Lung (tissue), 17 donors: ENCODE measurements at places on chromosomes 1 and 21.
A peak's percentile ranks its signal among the peaks of the same experiment; 100 is the strongest.

GRCh38 chr1:178634445-178634844 lies 90.6 kb upstream of the RALGPS2 start:
- DNase-seq = peak; percentile 63

DNA sequence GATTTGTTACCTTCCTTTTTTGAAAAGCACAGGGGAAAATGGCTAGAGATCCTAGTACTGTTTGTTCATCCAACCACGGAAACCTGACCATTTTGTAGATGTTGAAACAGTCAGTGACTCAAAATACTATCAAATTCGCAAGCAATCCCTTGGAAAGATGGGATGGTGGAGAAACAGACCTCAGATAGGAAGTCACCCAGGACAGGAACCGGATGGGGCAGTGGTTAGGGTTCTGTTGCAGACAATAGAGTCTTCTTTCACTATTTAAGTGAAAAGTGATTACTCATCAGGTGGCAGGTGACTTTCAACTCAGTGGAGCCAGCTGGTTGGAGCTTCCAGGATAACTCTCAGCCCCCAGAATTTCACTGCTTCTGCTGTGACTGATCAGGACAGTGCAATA lies 17.0 kb downstream of the LHX4 start:
- DNase-seq = no peak

DNA sequence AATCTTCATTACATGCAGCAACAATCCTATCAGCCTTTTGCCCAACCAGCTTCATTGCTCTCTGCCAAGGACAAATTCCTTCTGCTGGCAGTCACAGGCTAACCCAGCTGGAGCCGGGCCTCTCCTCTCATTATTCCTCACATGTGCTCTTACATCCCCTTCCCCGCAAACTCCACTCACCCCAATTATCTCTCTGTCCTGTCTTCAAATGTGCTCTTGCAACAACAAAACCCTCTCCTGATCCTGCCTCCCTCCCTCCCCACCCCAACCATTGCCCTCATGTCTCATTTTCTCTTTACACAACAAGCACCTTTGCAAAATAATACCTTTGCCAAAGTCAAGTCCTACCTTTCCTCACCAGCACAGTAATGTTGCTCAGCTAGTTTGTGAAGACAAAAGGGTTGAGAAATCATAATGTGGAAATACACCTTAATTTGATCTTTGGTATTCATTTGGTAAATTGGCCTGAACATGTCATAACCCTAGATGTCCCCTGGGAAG lies 36.0 kb upstream of the DHCR24 start:
- peak; percentile 52 for DNase-seq

GRCh38 chr1:77533660-77534305 lies 148.7 kb downstream of the ZZZ3 start:
- DNase-seq = peak; percentile 75

DNA sequence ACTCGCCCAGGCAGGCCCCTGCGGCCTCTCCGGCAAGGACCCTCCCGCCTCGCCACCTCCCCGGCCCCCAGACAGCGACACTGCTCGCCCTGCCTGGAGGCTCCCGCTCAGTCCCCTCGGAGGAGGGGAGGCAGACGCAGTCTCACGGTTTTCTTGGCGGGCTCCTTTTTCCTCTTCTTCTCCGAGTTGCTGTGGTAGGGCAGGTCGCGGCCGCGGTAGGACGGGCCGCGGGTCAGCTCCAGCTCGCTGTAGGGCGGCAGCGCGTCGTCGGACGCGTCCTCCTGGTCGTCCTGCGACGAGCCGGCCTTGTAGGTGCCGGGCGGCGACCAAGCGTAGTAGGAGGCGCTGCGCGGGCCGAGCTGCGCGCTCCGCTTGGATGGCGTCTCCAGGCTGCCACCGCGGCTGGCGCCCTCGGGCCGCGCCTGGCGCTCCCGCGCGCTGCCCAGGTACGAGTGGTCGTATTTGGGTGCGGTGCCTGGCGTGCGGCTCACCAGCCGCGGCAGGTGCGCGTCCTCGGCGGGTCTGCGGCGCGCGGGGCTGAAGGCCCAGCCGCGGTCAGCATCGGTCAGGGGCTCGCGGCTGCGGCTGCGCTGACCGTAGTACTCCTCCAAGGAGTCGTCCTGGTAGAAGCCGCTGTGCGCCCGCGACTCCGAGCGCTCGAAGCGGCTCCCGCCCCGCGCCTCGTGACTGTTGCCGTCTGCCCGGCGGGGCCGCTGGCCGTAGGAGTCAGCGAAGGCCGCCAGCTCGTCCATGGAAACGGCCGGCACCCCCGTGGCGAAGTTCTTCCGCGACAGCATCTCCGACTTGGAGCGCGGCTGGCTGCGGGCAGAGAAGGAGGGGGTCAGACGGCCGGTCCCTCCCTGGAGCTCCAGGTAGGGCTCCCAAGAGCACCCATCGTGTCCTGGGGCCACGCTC lies 44.8 kb upstream of the TADA1 start:
- DNase-seq = peak; percentile 34

DNA sequence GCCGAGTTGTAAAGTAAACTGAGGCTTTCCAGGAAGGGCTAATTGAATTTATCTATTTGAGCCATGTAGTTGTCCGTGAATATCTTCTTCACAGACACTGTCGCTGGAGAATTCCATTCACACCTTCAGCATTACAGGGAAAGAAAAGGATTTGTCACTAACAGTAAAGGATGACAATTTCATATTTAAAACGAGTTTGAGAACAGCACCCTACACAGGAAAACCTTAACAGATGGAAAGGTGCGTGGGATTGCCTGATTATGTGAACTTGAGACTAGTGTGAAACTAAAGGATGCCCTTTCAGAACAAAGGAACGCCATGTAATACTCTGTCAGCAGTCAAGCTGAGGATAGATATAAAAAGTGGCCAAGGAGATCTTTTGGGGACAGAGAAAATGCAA lies 492.5 kb upstream of the ADGRL2 start:
- DNase-seq = no peak

- DNase-seq = peak; percentile 70
These were observed 12.2 kb downstream of the CITED4 start for GRCh38 chr1:40849801-40850592.

DNA sequence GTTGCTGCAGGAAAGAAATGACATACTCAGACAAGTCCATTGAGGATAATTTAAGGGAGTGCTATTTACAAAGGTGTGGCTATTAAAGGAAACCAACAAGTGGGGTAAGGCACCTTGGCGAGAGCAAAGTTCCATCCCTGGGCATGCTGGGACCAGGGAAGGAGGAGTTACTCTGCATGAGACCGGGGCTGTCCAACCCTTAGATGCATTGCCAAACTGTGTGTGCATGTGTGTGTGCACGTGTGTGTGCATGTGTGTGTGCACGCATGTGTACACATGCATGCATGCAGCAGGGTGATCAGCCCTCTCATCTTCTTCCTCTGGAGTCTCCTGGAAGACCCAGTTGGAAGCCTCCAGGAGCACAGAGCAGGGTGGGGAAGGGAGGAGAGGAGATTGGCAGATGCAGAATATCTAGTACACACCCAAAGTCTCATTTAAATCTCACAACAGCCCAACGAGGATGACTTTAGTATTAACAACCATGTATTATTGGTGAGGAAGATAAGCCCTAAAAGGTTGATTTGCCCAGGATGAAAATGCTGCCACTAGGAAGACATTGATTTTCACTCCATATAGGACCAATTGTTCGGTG lies 72.2 kb upstream of the CD34 start:
- no peak for DNase-seq

DNA sequence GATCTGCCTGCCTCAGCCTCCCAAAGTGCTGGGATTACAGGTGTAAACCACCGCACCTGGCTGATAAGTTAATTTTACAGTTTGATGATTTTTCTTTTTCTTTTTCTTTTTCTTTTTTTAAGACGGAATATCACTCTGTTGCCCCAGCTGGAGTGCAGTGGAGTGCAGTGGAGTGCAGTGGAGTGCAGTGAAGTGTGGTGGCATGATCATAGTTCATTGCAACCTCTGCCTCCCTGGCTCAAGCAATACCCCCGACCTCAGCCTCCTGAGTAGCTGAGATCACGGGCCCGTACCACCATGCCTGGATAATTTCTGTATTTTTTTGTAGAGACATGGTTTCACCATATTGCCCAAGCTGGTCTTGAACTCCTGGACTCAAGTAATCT lies 84.4 kb upstream of the CXADR start:
- no peak for DNase-seq

GRCh38 chr1:180923887-180924286 lies 11.2 kb downstream of the KIAA1614 start:
- DNase-seq = no peak

- DNase-seq = no peak
These were observed 34.7 kb downstream of the PDE4B start for GRCh38 chr1:65827346-65827745.

GRCh38 chr1:174583316-174583715 lies 135.6 kb downstream of the GPR52 start:
- no peak for DNase-seq

- DNase-seq = no peak
These were observed 130.9 kb upstream of the SAMSN1 start for GRCh38 chr21:14677013-14677412.

- DNase-seq = peak; percentile 89
These were observed 130.4 kb downstream of the TRABD2B start for GRCh38 chr1:47866601-47867437.

GRCh38 chr1:84847253-84848250 lies 45.5 kb downstream of the LPAR3 start:
- peak; percentile 94 for DNase-seq

DNA sequence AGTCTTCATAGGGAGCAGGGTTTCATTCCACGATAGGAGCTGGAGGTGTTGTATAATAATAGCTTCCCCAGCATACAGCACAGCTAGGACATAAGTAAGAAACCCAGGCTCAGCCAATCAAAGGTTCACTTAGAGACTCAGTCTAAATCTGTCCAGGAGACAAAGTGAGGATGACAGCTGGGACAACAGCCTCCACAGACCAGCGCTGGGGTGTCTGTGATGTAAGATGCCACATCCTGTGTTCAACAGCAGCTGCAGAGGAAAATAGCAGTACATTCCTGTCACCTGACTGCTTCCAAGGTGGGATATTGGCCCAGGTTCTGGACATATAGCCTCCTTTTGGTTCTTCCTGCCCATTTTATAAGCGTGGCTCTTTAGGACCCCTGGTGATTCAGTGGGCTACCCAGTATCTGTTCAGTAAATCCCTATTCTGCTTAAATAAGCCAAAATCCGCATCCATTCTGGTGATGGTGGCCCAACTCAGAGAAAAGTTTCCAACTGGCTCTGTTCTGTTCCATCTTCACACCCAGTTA lies 176.8 kb upstream of the SYT6 start:
- no peak for DNase-seq

DNA sequence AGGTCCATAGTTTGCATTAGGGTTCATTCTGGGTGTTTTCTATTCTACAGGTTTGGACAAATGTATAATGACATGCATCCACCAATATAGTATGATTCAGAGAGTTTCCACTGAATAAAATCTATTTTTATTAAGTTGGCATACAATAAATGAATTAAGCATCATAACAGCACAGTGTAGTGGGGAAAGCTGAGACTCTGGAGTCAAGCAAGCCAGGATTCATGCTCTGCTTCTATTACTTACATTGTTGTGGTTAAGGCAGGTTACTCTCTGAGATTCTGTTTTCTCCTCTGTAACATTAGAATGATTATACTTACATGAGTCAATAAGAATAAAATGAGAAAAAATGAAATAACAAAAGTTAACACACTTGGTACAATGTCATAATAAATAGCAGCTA lies 131.3 kb downstream of the SLC30A10 start:
- DNase-seq = no peak

DNA sequence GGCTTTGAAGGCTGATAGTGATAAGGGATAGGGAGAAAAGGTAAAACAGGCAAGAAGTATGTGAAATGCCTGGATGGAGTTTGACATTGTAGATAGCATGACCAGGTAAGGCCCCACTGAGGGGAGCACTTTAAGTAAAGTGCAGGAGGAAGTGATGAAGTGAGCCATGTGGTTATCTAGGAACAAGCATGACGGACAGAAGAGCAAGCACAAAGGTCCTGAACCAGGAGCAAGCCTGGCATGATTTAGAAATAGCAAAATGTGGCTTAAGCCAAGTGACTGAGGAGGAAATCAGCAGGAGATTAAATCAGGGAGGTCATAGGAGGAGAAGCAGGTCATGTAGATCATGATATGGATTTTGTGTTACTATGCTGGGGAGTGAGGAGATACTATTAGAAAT lies 129.2 kb downstream of the GLUL start:
- no peak for DNase-seq

DNA sequence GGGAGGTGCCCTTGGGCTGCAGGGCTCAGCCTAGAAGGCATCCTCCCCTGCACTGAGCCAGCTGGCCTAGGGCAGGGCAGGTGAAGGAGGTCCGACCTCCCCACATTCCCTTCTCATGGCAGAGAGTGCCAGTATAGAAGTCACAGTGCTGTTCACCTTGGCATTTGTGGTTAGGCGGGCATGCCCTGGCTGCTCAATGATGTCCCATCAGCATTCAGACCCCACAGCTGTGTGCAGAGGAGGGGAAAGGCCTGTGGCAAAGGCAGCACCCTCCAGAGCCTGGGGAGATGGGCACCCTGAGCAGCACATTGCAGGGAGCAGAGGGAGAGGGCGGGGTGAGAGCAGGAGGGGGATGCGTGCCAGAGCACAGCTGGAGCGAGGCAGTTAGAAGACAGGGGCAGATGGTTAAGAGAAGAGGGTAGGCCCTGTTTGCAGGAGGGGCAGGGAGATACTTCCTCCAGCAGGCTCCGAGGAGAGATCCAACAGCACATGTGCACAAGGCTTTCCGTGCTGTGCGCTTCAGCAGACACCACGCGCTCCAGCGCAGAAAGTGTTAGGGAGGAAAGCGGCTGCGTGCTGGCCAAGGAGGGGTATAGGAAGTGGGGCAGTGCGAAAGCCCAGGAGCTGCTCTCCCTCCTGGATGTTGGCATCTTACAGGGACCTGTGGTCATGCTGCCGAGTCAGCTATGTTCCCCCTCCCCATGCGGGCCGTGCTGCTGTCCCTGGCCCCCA lies 43.7 kb upstream of the COL6A1 start:
- no peak for DNase-seq

GRCh38 chr1:202165267-202165941 lies 5.0 kb upstream of the PTPN7 start:
- no peak for DNase-seq

DNA sequence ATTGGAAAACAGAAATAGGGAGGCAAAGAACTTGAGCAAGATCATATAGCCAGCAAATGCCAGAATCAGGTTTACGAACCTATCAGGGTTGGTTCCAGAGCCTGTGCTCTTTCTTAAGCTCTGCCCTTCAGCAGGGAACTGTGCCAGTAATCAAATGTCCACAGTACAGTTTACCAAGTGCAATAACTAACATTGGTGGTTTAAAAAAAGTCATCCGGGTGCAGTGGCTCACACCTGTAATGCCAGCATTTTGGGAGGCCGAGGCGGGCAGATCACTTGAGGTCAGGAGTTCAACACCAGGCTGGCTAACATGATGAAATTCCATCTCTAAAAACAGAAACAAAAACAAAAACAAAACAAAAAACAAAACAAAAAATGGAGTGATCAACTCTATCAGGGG lies 182.7 kb downstream of the LMX1A start:
- no peak for DNase-seq

- no peak for DNase-seq
These were observed 111.8 kb upstream of the RUNX3 start for GRCh38 chr1:25041916-25042315.

- DNase-seq = peak; percentile 39
These were observed 47.8 kb downstream of the AK4 start for GRCh38 chr1:65195495-65196417.
